Activated naive CD4-positive, alpha-beta T cell (primary cell): ENCODE measurements at places on chromosomes 6 and 20.

- DNase-seq = no peak
Observed at GRCh38 chr6:126447367-126447766, 107.5 kb downstream of the CENPW start.

GRCh38 chr20:11982289-11982954, 64.7 kb downstream of the BTBD3 start:
- no peak for DNase-seq

- DNase-seq = no peak
Observed at GRCh38 chr6:113645576-113645970, 211.6 kb upstream of the MARCKS start.

DNA sequence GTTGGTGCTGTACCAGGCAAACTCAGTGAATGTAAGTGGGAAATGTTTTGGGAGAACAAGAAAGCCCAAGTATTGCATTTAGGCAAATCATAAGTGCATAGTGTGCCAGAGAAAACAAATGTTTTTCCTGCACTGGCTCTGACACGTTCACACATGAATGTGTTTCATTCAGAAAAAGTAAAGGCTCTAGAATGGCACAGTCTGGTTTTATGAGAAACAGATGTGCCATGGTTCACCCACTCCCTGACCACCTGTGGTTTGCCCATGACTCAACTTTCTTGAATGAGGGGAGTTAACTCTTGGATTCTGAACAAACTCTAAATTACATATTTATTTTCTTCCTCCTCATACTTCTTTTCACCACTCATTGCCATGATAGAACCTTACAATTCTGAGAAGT, 126.9 kb downstream of the KCNQ5 start:
- no peak for DNase-seq

DNA sequence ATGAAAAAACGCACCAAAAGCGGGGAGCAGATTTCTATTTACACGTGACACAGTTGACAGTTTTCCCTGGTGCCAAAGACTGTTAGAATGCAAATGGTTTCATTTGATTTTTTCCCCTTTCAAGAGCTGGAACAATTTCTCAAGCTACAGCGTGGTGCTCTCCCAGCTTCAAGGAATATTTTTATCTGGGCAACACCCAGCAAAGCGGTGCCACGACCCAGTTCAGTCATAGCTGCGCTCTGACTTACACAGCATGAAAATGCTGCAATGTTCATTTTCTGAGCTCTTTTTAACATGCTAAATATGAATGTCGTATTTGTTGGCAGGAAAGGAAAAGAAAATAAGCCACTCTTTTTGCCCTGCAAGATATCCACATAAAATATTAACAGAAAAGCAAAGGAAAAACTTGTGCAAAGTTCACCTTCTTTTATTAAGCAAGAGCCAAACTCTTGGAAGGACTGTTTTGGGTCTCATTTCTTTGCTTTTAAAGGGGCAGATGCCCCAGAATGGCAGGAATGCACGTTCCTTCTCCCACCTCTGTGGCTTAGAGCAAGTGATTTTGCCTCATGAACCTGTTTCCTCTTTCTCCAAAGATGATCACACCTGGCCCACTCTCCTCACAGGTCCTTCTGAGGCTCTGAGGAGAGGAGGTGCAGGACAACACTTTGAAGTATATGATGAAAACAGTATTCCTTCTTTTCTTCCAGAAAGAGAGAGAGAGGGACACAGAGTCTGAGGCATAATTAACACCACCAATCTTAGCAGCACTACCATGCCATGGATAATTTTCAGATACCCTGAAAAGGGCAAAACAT, 47.0 kb downstream of the TTI1 start:
- DNase-seq = no peak
